G401 (cell line): ENCODE measurements at places on chromosomes 4 and X.

GRCh38 chr4:35541146-35541887 is 703.0 kb downstream of the ARAP2 start:
- DNase-seq = no peak

GRCh38 chrX:72025236-72025770 is 106.4 kb downstream of the RTL5 start:
- DNase-seq = no peak

DNA sequence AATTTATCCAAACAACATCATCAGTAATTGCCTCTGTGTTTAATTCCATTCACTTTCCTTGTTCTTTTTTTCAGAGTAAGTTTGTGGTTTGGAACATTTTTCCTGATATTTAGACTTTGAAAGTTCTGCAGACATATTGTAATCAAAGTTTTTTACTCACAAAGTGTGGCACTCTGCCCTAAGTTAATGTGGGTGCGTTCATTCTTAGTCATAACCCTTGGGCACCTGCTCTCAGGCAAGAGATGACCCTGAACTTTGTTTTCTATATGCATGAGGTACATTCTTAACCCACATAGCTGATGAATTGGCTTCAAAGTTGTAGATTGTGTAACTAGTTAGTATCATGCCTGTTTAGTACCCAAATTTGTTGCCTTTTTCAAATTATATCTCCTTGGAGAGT is 424.3 kb downstream of the GRXCR1 start:
- DNase-seq = no peak

- DNase-seq = peak; percentile 59
Measured at GRCh38 chr4:104492183-104492771, 2.4 kb downstream of the CXXC4 start.

DNA sequence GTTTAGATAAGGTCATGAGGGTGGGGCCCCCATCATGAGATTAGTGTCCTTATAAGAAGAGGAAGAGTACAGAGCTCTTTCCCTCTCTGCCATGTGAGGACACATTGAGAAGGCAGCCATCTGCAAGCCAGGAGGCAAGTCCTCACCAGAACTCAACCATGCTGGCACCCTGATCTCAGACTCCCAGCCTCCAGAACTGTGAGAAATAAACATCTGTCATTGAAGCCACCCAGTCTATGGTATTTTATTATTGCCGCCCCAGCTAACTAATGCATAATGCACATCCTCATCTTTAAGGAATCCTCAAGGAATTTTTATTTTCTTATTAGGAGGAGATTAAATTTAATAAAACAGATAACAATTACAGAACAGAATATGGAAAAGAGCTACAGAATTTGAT is 16.7 kb upstream of the EXOSC9 start:
- no peak for DNase-seq

- no peak for DNase-seq
Measured at GRCh38 chr4:38860788-38861424, 4.3 kb upstream of the TLR6 start.

- no peak for DNase-seq
Measured at GRCh38 chr4:169009286-169010124, 550 bp downstream of the CBR4 start.

DNA sequence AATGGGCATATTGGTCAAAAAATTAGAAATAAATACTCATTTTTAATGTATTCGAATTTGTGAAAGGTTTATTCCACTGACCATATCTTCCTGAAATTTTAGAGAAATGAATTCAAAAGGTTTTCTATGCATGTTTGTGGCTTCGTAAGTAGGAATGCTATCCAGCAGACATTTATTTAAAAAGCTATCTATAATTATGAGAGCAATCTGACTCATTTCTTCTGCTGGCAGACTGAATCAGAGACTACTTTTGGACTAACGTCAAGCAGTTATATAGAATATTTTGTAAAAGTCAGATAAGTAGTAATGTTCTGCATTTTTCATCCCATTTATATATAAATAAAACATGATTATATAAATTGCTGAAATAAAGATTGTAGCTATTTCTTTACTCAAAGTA is 125.0 kb downstream of the SPCS3 start:
- DNase-seq = no peak

DNA sequence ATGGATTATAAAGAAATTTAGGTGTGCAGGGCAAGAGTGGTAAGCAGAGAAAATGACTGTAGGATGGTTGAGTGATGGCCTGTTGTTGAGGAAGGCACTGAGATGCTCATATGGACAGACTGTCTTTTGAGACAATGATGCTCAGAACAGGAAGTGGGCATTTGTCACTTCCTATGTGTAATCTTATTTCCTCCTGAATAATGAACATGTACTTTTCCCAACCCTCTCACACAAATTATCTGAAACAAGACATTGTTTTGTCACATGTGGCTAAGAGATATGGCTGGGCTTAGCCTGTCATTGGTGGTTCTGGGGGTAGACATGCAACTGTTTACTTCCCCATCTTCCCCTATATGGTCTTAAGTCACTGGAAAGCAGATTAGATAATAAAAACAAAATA is 240.5 kb downstream of the CFAP47 start:
- DNase-seq = no peak

DNA sequence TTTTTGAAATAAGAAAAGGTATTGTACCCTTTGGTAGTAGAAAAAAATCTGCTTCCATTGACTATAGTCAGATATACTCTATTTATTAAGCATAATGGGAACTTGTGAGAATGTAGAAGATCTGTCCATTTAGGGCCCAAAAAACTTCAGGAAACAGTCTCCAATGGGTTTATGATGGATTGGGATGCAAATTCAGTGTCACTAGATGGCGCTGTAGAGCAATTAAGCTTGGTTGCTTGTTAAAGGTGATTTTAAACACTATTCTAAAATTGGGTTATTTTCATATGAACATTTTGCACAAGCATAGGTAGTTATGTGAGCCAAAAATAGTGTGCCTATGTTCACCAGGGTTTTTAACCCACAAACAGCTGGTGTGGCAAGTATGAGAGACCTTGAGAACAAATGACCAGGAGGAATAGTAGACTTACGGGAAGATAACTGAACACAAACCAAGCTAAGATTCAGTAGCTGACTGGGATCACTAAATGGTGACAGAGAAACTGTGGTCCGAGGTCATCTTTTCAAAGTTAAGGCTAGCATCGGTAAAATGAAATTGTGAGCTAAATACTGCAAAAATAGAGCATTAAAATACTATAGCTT is 80.3 kb upstream of the LSM6 start:
- DNase-seq = peak; percentile 32

GRCh38 chr4:185744488-185744862 is 67.5 kb downstream of the SORBS2 start:
- no peak for DNase-seq

DNA sequence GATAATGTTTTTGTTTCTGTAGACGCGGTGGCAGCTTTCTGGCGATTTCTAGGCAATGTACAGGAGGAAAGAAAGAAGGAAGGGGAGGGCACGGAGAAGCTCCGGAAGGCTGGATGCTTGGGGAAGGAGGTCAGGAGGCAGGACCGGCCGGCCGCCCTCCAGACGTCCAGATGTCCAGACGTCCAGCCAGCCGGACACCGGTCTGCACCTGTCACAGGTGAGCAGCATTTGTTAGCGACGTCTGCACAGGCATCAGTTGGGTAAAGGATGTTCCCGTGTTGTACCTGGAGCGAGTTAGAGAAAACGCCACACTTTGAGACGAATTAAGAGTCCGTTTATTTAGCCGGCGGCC is 90.0 kb upstream of the PPP2R3B start:
- no peak for DNase-seq

DNA sequence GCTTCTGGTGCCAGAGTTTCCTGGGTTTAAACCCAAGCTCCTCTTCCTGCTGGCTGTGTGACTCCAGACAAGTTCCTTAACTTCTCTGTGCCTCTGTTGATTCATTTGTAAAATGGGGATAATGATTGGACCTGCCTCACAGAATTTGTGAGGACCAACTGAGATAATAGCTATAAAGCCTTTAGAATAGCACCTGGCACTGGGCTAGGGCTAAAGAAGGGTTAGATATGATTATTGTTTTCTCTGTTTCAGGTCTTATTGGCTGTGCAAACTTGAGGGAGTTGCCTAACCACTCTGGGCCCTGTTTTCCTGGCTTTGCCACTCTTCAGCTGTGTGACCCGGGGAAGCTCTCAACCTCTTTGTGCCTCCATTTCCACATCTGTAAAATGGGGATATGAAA is 37.8 kb downstream of the LGI2 start:
- no peak for DNase-seq

GRCh38 chrX:119654112-119654531 is 38.8 kb downstream of the SEPTIN6 start:
- DNase-seq = peak; percentile 32

DNA sequence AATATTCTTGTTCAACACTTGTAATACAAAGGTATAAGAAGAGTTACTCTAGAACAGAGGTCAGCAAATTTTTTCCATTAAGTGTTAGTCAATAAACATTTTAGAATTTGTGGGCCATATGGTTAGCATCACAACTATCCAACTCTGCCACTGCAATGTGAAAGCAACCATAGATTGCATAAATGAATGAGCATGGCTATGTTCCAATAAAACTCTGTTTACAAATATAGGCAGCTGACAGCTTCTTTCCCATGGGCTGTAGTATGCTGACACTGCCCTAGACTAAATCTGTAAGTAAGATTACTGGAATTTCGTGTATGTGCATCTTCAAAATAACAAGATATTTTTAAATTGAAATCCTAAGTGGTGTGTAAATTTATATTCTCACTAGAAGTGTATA is 73.7 kb downstream of the GABRA2 start:
- DNase-seq = no peak

- DNase-seq = no peak
Measured at GRCh38 chr4:88643932-88644331, 51.7 kb downstream of the HERC3 start.

DNA sequence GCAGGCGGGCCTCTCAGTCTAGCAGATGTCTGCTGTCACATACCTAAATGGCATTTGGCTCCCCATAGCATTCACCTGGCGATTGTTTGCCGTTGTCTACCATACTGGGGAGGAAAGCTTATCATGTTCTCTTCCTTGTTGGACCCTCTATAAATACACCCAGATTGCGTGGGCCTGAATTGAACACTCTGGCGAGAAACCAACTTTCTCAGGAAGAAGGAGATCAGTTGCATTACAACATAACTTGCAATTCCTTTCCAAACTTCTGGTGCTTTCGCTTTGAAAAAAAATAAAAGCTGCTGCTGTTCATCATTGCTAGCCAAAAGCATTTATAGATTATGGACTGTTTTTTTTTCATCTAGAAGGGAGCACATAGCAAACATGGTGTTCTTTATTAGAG is 230.0 kb upstream of the GPC4 start:
- no peak for DNase-seq

DNA sequence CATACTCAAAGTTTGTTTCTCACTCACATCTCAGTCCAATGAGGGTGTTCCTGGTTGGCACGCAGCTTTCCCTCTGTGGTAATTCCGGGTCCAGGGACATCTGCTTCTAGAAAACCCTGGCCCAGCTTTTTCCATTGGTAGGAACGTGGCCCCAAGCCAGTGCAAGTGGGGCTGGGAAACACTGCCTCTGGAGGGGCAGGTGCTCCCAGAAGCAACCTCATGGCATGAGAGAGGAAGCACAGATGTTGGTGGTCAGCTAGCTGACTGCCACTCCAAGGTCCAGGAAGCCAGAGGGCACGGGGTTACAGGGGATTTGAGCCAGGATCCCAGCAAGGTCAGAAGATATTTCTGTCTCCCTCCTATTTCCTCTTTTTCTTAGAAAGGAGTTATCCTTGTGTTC is 47.5 kb downstream of the DCTD start:
- DNase-seq = no peak

- no peak for DNase-seq
Measured at GRCh38 chrX:121050781-121051180, 3.4 kb downstream of the GLUD2 start.

DNA sequence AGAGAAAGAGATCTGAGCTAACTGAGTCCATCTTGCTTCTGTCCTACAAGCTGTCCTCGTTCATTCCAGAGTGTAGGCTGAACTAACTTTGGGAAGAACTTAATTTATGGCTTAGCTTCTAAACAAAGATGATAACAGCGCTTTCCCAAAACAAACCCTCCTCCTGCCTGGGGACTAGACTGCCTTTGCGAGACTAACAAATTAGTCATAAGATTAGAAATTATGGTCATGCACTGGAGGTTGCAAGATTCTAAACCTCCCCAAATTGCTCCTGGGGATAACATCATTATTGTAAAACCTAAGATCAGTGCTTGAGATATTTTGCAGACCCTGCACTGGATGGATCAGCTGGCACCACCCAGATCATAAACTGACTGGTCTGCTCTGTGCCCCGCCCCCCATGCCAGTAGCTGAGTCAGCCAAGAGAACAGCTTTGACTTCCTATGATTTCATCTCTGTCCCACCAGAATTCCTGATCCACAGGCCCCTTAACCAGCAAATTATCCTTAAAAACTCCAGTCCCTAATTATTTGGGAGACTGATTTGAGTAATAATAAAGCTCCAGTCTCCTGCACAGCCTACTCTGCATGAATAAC is 883.3 kb downstream of the TRIML1 start:
- DNase-seq = no peak

DNA sequence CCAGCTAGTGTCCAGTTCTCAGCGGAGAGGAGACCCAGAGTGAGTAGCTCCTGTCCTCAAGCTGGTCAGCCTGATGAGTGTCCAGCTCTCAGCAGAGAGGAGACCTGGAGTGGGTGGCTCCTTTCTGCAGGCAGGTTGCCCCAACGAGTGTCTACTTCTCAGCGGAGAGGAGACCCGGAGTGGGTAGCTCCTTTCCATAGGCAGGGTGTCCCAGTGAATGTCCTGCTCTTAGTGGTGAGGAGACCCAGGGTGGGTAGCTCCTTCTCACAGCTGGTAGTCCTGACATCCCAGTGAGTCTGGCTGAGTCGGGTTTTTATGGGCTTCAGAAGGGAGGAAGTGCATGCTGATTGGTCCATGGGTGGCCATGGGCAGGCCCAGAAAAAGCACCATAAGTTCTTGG is 55.7 kb upstream of the NUDT6 start:
- DNase-seq = no peak

DNA sequence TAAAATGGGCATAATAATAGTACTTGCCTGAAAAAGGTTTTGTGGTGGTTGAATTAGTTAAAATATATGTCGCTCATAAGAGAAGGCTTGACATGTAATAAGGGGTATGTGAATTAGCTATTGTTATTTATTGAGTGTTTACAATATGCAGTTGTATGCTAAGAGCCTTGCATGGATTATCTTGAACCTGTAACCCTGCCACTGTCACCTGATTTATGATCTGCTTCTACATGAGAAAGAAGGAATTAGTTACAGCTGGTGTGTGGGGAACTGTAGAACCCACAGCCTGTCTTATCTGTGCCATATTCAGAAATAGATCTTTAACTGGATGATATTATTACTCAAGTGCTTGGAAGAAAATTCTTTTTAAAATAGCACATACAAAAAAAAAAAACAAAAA is 227.7 kb downstream of the LDB2 start:
- no peak for DNase-seq

- DNase-seq = peak; percentile 23
Measured at GRCh38 chr4:95050980-95051701, 293.4 kb downstream of the BMPR1B start.

- DNase-seq = no peak
Measured at GRCh38 chr4:70632028-70632427, 3.5 kb downstream of the ENAM start.

GRCh38 chr4:61468024-61468720 is 268.0 kb downstream of the ADGRL3 start:
- DNase-seq = no peak

GRCh38 chrX:40151211-40152172 is 53.7 kb upstream of the BCOR start:
- no peak for DNase-seq

- no peak for DNase-seq
Measured at GRCh38 chr4:629636-629914, 4.2 kb downstream of the PDE6B start.

GRCh38 chr4:153514688-153515426 is 48.7 kb downstream of the TMEM131L start:
- DNase-seq = no peak

- no peak for DNase-seq
Measured at GRCh38 chr4:62208921-62209320, 1008.8 kb downstream of the ADGRL3 start.
